Stimulated activated CD8-positive, alpha-beta memory T cell treated with anti-CD3 and anti-CD28 coated beads, Interleukin-4, amount 100 ng/mL, for 4 hours (primary cell): ENCODE measurements at places on chromosomes 3 and 15.

DNA sequence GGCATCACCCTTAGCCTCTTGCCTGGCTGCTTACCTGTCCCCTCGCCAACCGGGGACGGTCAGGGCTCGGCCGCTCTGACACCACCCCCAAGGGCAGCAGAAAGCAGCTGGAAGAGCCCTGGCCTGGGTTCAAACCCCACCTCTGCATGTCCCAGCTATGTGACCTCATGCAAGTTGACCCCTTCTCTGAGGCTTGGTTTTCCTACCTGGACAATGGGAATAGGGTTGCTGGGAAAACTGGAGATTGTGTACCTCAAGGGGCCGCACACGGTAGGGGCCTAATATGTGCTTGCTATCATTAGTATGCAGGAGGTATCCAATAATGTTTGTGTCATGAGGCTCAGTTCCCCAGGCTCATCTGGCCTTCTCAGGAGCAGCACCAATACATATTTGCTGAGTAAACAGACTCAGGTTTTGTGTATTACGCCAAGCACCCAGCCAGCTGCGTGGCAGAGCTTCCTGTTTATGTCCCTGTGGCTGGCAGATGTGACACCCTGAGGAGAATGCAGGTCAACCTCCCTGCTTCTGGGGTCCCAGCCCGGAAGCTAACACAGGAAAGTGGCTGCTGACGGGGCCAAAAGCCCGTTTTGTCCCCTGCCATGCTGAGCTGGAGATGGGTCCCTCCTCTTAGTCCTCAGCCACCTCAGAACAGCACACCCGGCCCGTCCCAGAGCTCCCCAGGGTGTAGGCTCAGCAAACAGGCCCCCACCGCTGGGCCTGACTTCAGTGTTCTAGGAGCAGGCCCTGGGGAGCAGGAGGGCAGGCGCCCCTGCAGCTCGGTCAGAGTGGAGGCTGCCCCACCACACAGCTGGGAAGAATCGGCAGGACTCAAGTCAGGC lies 29.7 kb downstream of the PLXND1 start:
- DNase-seq = peak; percentile 56

DNA sequence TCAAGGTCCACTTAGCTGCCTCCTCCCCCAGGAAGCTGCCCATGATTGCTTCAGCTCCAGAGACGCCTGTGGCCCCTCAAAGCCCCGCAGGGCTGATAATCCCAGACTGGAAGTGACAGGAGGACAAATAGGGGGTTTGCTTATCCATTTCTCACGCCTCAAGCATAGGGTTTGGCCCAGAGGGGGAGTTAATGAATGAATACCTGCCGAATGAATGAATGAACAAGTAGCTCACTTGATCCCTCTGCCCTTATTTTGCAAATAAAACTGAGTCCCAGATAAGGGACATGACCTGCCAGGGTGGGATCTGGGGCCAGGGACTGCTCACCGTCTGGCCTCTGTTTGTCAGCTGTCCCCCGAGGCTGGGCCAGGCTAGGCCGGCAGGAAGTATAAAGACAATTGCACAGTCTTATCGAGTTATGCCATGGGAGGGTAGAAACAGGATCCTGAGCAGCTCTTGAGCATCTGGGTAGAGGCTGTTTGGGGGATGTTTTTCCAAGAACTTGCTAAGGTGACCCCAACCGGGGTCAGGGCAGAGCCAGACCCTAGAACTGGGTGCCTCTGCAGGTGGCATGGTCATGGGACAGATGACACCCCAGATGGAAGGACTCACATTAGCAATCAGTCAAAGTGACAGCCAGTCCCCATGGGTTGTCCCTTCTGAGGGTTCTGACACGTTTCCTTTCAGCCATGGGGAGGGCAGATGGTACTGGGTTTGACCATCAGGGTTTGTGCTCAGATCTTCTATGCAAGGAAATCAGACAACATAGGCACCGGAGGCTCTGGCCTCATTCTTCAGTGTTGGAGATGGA lies 45.0 kb downstream of the IQSEC1 start:
- no peak for DNase-seq

DNA sequence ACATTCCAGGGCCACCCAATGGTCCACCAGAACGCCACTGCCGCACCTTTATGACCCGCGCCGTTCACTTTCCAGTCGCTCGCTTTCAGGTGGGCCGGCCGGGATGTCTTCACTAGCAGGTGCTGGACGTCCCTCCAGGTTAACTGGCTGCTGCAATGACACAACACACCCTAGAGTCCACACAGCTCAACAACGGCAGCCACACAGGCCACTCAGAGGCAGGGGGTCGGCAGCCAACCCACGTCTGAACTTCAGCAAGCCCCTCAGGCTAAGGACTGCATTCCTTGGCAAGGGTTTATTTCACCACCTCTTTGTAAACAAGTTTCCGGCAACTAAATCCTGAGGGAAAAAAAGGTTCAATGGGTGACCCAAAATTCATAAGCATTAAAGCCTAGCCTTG lies 89.2 kb upstream of the SNRPA1 start:
- no peak for DNase-seq

DNA sequence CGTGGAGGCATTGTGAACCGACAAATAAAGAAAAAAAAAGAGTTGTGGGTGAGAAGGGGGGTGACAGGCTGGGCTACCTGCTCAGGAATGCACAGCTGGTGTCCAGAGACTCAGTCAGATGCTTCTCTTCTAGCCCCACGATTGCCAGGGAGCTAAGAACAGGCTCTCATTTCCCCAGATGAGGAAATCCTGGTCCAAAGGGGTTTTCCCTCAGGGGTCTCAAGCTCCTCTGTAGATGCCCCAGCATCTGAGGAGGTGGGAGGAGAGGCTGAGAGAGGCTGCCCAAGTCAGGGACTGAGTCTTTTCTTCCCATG lies 35.5 kb downstream of the BNC1 start:
- no peak for DNase-seq

GRCh38 chr15:38042707-38043445 lies 108.4 kb downstream of the TMCO5A start:
- DNase-seq = no peak

GRCh38 chr3:194534243-194534642 lies 47.4 kb upstream of the ATP13A3 start:
- DNase-seq = no peak

DNA sequence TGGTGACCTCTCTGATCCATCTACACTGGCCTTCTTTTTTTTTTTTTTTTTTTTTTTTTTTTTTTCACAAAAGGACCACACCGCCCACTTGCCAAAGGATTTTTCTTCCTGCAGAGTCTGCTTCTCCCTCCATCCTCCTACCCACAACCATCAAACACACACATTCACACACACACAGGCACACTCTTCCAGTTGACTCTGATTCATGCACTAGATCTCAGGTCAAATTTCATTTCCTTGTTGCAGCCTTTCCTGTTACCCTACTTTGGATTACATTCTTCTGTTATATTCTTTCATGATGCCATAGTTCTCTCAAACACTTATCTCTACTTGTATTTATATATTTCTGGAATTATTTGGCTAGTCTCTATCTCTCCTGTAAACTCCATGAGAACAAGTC lies 133.9 kb downstream of the STAC start:
- DNase-seq = no peak

DNA sequence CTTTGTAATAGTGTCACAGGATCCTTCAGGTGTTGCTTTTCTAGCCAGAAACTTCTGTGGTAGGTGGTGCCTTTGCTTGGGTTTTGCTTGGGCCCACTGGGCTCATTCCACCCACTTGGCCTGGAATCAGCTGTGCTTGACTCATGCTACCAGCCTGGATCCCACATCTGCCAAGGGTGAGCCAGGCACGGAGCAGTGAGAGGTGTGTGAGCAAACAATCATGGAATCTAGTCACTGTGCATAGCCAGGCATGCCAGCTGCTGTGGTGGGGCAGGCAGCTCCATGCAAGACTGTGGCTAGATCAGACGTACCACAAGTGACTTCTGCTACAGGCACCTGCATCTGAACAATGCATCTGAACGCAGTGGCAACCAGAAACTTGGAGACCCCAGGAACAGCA lies 275.9 kb downstream of the UBE2E2 start:
- DNase-seq = no peak
